Smooth muscle cell of bladder (primary cell): ENCODE measurements at places on chromosomes 7 and 10. TPM values are rescaled to one million over a fixed set of nuclear protein-coding genes. Genes with fewer than 3 reads are reported as not detected.

MCM10 gene
- total RNA-seq = 1.00 and 1.2 TPM in 2 replicates

VAX1 gene
- total RNA-seq = not detected in 2 replicates

PPP1R3C gene
- total RNA-seq = 146 and 190 TPM in 2 replicates

TBC1D12 gene
- total RNA-seq = 11.7 and 13.9 TPM in 2 replicates

ZNF487 gene
- 3.7 and 4.3 TPM in 2 replicates for total RNA-seq
